ENCODE measurements at places on chromosomes 4 and X.

DNA sequence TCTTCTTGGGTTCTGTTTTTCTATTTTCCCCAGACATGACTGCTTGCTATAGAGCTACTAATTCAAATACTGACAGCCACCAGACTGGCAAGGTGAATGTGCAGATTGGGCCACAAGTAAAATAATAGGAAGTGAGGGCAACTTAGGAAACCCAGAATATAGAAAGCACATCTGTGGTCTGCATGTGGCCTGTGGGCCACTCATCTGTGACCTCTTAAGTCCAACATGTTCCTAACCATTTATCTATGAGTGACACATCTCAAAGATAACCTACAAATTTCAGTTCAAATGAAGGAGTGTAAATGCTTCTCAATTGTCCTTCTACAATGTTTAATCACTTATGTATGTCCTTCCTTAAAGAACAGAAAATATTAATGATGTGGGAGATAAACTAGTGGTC lies 128.9 kb downstream of the REELD1 start:
- no peak for DNase-seq

- no peak for DNase-seq
Measured at GRCh38 chr4:179584101-179584500, 2141.9 kb upstream of the AGA start.

GRCh38 chrX:35090801-35091200 lies 148.2 kb downstream of the FAM47B start:
- no peak for DNase-seq

DNA sequence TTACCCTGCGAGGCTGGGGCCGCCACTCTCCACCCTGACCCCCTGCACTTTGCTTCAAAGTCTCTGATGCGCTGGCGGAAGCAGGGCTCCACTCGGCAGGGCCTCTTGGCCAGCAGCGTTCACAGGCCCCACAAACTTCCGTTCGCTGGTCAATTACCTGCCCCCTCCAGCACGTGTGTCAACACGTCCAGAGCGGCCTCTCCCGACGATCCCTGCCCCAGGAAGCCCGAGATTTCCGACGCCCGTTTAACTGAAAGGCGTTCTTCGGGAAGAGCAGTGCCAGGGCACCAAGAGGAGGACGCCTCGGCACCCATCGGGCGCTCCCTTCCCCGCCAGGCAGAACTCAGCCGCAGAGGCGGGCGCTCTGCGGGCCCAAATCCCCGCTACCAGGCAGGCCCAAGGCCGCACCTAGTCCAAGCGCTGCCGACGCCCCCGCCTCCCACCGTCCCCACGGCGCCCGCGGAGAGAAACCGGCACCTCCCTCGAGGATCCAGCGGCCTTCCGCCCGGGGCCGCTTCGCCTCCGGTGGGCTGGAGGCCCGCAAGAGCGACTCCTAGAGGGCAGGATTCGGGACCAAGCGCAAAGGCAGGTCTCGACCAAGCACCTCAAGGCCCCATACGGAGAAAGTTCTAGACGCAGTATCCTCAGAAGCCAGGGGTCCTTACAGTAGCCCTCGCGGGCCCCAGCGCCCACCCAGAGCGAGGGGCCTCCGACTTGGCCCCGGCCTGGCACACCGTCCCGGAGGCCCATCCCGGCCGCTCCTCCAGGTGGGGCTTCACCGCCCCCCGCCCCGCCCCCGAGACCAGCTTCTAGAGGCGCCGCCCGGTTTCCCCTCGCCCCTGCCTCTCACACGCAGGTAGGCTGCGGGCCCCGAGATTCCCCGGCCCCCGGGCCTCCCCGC lies 586 bp downstream of the BCAP31 start:
- peak; percentile 12 for DNase-seq

- no peak for DNase-seq
Measured at GRCh38 chr4:123749383-123749782, 352.8 kb downstream of the SPRY1 start.

DNA sequence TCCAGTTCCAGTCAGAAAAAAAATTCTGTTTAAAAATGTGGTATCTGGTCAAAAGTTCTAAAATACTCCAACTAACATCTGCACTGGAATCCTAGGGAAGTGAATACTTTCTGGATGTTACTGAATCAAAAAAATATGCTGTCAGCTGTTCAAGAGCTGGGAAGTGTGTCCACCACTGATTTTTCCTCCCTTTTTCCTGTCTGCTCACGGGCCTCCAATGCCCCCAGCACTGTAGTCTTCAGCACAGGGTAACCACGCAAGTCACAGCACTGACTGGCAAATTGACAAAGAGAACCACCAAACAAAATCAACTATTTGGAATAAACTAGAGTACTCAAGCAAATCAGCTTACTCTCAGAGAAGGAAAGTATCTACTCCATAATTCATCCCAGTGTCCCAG lies 9.9 kb downstream of the VEGFC start:
- no peak for DNase-seq

DNA sequence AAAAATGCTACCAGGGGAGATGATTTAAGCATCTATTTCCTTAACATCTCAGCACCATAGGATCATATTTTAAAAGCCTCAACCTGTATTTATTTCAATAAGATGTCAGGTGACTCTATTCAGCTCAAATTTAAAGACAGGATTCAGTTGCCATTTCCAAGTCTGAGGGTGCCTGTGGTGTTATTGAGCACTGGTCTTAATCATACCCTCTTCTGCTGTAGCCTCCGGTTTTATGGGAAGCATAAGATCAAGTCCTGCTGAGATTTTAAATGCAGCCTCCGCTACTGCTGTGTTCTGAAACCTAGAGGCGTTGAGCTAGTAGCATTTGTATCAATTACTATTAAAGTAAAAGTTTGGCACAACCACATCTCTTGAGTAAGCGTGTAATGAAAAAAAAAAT lies 185.7 kb upstream of the NWD2 start:
- DNase-seq: no peak

DNA sequence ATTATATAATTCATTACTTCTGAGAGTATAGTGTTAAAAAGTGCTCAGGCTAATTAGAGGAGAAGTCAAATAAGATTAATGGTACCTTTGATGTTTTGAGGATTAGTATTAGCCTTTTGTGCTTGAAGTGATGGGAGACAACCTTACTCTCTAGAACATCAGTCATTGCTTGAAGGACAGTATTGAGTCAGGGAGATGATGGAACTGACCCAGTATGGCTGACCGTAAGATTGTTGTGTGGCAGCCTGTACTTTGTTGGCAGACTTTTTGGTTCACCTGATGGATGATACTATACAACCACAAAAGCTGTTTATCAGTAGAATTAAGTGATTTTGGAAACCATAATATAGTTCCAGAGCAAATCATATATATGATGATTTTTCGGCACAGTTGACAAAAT lies 9.9 kb downstream of the OGT start:
- no peak for DNase-seq

Measured in prostate gland (tissue), 2 donors.